ENCODE measurements at places on chromosomes 16 and 17. TPM values are rescaled to one million over a fixed set of nuclear protein-coding genes. Genes with fewer than 3 reads are reported as not detected.

- DNase-seq = no peak
Observed at GRCh38 chr16:75203667-75204409, 3.1 kb downstream of the CTRB2 start.

The BRCA1 gene
- 45.9 TPM for total RNA-seq

The MEIOB gene
- total RNA-seq = 6.3 TPM

The CFAP97D1 gene
- 0.12 TPM for total RNA-seq

DNA sequence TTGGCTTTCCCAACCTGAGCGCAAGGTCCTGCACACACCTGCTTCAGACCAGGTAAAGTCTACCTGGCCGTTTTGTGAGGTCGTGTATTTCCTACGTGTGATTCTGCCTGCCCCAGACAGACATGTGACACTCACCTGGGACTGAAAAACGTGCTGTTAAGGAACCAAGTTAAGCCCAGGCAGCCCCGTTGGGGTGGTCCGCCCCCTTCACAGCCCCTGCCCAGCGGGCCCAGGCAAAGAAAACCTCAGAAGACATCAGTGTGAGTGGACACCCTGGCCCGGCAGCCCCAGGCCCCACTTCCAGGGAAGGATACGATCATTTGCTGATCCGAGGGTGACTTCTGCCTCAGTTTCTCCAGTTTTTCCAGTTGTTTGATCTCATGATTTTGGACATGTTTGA is 4.7 kb downstream of the CIBAR2 start:
- no peak for DNase-seq

- DNase-seq = no peak
Observed at GRCh38 chr17:80872501-80873306, 118.9 kb upstream of the CHMP6 start.

The PPL gene
- 31.7 TPM for total RNA-seq

- DNase-seq = peak; percentile 94
Observed at GRCh38 chr17:29179232-29180033, 765 bp downstream of the MYO18A start.

The VPS35 gene
- total RNA-seq = 51.8 TPM

The SMIM22 gene
- total RNA-seq = not detected

All from GM23338 (cell line).